ENCODE measurements at places on chromosomes 6 and 20.

DNA sequence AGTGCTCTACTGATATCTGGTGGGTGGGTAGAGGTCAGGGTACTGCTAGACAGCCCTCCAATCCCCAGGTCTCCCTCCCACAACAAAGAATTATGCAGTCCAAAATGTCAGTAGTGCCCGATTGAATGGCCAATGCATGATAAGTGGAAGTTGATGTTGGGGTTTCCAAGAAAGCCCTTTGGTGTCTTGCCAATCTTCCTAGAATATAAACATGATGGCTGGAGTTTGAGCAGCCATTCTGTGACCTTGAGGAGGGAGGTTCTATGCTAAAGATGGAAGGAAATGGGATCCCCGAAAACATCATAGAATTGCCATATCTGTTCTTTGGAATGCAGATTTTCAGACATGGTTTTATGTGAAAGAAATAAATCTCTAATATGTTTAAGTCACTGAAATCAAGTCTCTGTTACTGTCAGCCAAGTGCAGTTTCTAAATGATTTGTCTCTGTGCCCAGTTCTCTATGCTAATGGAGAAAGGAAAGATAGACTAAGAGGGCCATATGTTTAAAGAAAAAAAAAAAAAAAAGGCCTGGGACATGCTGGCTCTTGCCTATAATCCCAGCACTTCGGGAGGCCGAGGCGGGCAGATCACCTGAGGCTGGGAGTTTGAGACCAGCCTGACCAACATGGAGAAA is 32.8 kb upstream of the PTPN1 start:
- no peak for DNase-seq

DNA sequence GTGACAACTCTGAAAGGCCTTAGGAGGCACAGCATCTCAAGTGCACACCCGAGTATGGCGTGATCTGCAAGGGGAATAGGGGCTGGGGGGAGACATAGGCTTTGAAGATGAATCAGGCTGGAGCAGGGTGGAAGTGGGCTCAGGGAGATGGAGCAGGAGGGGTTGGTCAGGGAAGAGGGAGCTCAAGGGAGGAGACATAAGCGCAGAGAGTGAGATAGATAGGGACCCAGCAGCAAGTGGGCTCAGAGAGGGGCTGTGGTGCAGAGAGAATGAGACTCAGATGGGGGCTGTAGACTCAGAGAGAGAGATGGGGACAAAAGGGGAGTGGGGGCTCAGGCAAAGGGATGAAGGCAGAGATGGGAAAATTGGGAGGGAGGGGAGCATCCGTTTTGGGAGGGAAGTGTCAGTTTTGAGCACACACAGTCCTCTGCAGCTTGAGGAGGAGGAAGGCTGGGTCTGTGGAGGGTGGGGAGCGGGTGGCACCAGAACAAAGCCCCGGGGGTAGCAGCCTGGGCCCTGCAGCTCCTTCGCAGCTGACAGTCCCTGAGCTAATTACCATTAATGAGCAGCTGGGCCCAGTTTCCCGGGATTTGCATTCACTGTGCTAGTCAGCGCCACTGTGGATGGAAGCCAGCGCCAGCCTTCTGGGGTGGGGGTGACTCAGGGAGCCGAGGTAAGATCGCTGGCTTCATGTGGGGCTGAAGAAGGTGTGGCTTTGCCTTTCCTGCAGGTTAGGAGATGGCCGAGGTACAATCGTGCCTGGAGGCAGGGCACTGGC is 18.7 kb downstream of the SRXN1 start:
- no peak for DNase-seq

GRCh38 chr6:73309535-73309784 is 44.6 kb downstream of the DPPA5 start:
- DNase-seq: no peak

DNA sequence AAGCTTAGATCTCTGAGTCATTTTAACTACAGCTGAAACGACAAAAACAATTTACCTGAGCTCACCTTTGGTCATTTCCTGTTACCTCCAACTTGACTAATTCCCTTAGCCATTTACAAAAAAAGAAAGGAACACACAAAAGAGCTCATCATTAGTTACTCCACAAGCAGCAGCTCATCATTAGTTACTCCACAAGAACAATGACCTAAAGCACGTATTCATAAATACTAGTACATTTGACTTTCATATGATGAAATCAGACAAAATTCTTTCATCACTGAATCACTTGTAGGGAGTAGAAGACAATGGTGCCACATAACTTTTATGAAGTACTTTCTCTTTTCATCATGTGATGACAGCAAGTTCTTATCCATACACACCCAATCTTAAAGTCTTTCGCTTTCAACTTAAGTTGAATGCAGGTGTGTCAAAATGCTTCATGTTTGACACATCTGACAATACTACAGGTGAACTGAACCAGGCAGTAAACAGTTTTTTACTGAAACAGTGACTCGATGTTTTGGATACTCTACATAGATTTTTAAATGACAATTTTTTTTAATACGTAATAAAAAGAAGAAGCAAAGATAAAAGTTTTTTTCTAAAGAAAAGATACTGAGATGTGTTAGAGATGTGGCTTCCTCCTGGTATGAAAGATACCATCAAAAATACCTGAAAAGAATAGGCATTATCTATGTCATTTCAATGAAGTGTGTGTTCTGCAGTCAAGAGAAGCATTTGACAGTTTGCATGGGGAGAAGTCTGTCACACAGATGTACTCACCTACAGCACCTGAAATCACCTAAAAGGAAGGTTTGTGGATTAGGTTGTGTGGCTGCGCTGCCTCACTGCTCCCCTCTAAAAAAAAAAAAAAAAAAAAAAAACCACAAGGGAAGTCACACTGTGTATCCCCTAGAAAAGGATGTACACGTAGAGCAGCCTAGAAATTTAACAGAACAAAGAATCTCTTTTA is 109.1 kb downstream of the PRDM1 start:
- DNase-seq: peak; percentile 56

DNA sequence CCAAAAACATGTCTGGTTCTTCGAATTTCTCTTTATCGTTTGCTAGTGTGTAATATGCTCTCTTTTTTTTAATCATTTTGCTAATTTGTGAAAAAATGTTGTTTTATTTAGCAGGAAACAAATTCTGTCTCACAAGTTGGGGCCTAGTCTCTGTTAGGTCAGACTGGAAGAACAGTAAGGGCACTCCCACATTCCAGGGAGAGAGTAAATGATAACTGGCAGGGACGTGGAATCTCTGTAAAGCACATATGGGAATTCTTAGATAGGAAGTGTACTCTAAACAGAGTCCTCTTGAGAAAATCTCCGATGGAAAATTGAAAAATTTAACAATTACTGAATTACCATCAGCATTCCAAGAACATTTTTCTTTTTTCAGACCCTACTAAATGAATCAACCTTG is 16.4 kb upstream of the CCDC28A start:
- DNase-seq: no peak

- no peak for DNase-seq
Measured at GRCh38 chr6:22883061-22883717, 313.8 kb downstream of the HDGFL1 start.

- DNase-seq: no peak
Measured at GRCh38 chr6:39896701-39897100, 37.6 kb downstream of the MOCS1 start.

DNA sequence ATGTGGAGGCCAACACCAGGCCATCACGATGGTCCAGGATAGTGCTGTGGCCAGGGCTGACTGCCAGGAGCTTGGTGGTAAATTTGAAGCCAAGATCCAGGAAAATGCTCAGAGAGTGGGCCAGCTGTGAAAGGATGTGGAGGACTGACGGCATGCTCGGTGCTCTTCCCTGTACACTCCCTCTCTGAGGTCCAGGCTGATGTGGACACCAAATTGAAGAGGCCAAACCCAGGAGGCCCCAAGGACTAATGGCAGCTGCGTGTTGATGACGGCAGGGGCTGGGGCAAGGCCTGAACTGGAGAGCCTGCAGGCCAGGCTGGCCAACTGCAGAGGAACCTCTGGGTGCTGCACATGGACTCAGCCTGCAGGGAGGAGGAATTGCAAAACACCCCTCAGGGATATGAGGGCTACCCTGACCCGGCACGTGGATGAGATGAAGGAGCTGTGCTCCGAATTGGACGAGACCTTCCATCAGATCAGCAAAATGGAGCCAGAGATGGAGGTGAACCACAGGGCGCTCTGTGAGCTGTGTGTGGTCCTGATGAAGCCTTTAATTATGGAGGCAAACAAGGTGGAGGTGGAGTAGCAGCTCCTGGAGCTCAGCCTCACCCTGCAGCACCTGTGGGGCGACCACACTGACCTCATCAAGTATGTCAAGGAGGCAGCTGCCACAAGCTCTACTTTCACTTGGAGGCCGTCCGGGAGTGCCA is 6.9 kb upstream of the RAET1E start:
- DNase-seq: no peak

DNA sequence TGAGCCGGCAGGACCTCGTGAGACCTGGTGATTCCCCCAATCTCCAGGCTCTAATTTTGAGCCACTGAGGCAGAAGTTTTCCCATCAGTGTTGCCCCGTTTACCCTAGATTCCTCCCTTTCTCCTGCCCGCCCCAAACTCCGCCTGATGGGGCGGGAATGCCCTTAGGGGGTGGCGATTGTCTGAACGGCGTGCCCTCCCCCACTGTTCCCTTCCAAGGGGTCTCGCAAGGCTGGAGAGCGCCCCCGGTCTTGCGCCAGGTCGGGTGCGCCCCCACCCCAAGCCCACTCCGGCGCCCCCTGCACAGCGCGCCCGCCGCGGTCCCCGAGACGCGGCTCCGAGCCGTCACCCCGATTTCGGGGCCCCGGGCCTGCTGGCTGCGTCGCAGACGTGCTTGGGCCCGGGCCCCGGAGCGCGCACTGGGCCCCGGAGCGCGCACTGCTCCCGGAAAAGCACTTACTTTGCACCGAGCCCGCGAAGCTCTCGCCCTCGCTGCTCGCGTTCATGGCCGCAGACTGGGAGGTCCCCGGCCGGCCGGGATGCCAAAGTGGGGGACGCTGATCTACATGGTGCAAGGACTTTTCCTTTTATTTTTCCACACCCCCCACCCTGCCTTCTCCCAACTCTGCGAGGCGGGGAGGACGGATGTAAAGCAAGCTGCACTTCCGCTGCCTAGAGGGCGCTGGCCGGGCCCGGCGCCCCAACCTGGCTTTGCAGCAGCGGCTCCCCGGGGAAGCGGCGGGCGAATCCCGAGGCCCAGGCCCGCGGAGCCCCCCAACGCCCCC is at the start of gene ZFP64:
TSS of gene ZFP64 (minus strand) at position 648 of the 784 bp plus-strand sequence. CDS start at position 505, 143 bp downstream.
- DNase-seq: peak; percentile 77

GRCh38 chr6:70956451-70957283 is at the start of gene B3GAT2:
Gene B3GAT2 (minus strand): TSS chr6:70957060. CDS start chr6:70956429, 631 bp downstream.
- DNase-seq: no peak

DNA sequence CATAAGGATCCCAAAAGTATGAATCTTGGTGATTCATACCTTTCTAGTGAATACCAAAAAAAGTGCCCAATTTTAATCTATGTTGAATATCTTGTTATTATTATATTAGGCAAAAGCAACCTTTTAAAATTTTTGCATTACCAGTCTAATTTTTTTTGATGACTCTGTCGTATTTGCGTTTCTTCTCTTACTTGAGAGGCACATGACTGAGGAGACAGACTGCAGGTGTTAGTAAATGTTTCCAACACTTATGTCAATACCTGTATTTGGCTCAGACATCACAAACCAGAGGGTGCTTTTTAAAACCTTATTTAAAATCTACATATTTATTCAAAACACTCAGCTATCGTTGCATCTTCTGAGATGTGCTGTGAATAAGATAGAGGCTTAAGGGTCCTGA is 27.1 kb downstream of the ID4 start:
- DNase-seq: no peak

GRCh38 chr6:26086211-26086610 is 1.0 kb upstream of the HFE start:
- no peak for DNase-seq

- DNase-seq: no peak
Measured at GRCh38 chr6:150841189-150841588, 24.3 kb upstream of the MTHFD1L start.

GRCh38 chr20:22866812-22867341 is 168.2 kb upstream of the SSTR4 start:
- DNase-seq: peak; percentile 7

DNA sequence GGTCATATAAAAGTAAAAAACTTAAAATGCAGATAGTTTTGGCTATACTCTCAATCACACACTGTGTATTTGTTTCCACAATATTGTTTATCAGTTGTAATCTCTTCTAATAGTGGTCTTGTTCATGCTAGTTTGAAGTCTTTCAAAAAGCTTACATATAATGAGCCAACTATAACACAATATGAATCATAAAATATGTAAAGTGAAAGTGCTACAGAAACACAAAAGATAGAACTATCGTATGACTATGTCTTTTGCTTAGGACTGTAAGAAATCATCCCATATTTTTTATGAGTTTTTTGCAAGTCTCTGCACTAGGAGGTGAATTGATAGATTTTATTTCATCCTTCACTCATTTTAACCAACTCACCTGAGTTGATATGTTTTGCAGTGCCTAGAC is 136.0 kb downstream of the MMUT start:
- no peak for DNase-seq

- DNase-seq: no peak
Measured at GRCh38 chr6:165636402-165637048, 26.5 kb downstream of the PDE10A start.

DNA sequence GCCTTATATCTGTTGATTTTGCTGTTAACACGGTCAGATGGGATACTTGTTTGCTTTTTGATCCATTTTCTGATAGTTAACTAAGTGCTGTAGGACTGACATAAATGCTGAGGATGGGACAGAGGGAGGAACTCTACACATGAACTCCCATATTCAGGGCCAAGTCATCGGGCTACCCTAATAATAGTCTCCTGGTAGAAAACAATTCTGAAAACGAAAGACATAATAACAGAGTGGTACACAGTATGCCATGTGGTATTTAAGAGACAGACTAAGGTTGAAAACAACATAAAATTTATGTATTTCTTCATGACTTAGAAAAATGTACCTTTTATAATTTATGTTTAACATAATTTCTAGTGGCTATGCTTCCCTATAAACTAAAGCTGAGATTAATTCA is 12.0 kb downstream of the ID4 start:
- DNase-seq: no peak

DNA sequence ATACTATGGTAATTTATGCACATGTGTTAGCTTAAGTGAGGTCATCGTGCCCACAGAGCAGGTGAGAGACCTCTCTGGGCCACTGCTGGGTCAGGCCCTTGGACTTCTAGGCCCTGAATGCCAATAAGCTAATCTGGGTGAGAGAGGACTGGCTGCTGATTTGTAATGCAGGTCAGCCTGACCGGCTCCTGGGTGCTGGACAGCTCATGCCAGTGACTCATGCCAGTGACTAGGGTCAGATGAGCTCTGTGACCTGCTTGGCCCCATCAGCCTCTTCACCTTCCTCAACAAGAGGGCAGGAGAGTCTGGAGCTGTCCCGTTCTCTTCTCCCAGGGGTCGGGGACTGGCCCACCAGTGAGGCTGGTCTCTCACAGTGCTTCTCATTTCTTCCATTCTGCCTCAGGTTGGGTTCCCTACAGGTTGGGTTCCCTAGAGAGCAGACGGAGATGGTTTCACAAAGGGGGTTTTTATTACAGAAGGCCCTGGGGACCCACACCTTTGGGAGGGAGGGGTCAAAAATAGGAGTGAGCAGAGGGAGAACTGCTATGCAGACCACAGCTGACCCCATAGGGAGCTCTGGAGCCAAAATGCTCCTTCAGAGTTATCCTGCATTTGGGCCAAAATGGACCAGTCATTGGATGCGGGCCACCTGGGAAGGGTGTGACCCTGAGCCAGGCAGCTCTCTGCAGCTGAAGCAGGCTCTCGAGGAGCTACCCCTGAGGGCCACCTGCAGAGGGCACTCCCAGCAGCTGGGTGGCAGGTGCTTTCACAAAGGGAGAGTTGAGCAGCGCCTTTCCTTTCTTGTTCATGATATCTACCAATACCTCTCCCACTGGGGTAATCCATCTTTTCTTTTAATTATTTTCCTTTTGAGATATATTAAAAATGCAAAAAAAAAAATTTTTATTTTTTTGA is 2.2 kb upstream of the OXT start:
- peak; percentile 66 for DNase-seq

- DNase-seq: peak; percentile 4
Measured at GRCh38 chr20:46551522-46552381, 1.3 kb upstream of the OCSTAMP start.

All from OCI-M1 (cell line).